ENCODE measurements at places on chromosomes 1 and 21.

DNA sequence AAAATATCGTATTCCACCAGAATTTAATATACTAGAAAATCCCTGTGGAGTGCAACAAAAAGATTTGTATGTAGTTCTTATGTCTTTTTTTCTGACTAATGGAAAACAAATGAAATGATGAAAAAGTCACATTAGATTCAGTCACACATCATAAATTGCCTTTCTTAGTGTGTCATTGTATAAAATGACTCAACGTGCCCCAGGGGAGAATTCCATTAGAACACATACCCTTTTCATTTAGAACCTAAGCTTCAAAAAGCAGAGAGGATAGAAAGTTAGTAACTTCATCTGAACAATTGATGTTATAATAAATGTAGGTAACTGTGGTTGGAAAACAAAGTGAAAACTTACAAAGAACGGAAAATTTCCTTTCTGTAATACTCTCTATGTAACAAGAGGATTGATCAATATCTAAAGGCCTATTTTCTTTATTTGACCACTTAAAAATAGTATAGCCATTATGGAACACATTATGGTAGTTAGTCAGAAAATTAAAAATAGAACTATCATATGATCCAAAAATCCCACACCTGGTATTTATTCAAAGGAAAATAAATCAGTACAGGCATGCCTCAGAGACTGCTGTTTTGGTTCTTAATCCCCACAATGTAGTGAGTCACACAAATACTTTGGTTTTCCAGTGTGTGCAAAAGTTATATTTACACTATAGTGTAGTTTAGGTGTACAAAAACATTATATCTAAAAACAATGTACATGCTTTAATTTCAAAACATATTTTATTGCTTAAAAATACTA, 1016.1 kb downstream of the KCNT2 start:
- peak; percentile 19 for DNase-seq

DNA sequence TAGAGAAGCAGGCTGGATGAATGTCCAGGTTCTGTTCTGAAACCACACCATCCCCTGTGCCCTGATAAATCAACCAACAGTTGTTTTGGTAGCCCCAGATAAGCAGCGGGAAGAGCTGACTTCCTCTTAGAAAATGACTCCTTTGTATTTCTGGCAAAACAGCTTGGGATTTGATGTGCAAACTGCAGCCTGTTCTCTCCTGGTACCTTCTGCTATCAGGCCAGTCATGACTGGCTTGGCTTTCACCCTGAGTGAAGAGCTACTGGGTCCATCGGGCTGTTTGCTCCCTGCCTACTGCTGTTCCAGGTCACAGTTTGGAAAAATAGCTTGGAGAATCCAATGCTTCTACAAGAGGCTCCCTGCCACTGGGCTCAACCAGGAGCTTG, 116.8 kb downstream of the DTL start:
- DNase-seq, result no peak

GRCh38 chr1:43197343-43198127, 25.4 kb downstream of the CFAP57 start:
- no peak for DNase-seq

GRCh38 chr21:17921579-17922530, 102.7 kb upstream of the C21orf91 start:
- DNase-seq, result peak; percentile 75

DNA sequence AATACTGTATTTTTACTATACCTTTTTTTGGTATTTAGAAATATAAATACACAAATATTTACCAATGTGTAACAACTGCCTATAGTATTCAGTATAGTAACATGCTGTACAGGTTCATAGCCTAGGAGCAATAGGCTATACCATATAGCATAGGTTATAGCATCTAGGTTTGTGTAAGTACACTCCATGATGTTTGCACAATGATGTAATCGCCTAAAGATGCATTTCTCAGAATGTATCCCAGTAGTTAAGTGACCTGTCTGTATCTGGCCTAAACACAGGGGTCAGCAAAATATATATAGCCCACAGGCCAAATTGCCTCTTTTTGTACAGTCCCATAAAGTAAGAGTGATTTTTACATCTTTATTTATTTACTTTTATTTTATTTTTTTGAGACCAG, 24.2 kb downstream of the ZBTB8OS start:
- DNase-seq, result no peak

- no peak for DNase-seq
Measured at GRCh38 chr1:206435445-206435844, 34.8 kb upstream of the IKBKE start.

DNA sequence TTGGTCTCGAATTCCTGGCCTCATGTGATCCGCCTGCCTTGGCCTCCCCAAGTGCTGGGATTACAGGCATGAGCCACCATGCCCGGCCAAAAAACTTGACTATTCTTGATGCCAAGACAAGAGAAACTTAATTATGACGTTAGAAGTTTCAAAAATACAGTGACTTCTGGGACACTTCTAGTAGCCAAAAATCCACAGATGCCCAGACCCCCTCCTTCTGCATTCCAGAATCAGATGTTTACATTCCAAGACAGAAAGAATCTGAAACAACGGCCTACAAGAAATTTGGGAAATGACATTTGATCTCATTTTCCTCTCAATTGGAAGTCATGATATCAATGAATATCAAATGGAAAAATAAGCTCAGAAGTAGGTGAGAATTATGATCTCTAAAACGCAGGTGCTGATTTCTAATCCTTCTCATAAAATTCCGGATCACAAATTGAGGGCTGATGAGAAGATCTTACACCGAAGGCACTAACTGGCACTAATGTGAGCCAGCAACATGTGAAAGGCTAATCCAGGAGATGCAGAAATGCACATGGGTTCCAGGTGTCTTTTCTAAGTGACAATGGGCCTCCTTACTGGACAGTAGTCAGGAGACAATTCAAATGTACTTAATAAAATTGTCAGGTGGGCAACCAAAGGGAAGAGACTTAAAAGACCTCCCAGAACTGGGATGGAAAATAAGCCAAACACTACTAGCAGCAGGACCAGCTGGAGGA, 5.5 kb downstream of the RAB29 start:
- DNase-seq, result no peak

GRCh38 chr1:183303901-183304300, 114.3 kb downstream of the NMNAT2 start:
- peak; percentile 65 for DNase-seq

GRCh38 chr1:243254233-243254926, 701 bp downstream of the CEP170 start:
- peak; percentile 73 for DNase-seq

All from mesenchymal stem cell (in vitro differentiated cells and primary cell).